ENCODE measurements at places on chromosomes 4 and X.

- DNase-seq: no peak
Observed at GRCh38 chr4:2320152-2320551, 58.2 kb upstream of the MXD4 start.

GRCh38 chrX:71533851-71534561, 1.1 kb downstream of the OGT start:
- no peak for DNase-seq

GRCh38 chr4:135197641-135198040, 996.1 kb upstream of the PABPC4L start:
- DNase-seq: no peak

DNA sequence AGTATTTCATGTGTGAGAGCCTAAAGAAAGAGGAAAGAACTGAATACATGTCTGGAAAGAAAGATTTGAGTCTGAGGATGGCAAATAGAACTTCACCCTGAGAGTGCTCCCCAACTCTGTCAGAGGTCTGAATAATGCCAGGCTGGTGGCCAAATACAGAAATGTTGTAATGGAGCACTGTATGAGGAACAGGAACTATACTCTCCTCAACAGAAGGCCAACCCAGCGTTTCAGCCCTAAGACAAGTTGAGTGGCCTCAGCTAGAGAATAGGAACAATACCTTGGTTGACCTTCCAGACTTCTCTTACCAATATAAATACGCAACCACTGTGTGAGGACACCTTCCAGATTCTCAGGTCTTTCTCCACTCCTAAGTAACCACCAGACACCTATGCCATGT, 94.5 kb upstream of the STIM2 start:
- no peak for DNase-seq

- no peak for DNase-seq
Observed at GRCh38 chr4:57443308-57443707, 333.1 kb upstream of the IGFBP7 start.

GRCh38 chrX:776061-776460, 145.5 kb downstream of the SHOX start:
- DNase-seq: no peak

- DNase-seq: no peak
Observed at GRCh38 chrX:1182211-1182610, 30.2 kb downstream of the CRLF2 start.

GRCh38 chr4:107837776-107838618, 13.3 kb downstream of the SGMS2 start:
- DNase-seq: no peak

- DNase-seq: no peak
Observed at GRCh38 chr4:54120518-54120917, 20.6 kb downstream of the GSX2 start.

DNA sequence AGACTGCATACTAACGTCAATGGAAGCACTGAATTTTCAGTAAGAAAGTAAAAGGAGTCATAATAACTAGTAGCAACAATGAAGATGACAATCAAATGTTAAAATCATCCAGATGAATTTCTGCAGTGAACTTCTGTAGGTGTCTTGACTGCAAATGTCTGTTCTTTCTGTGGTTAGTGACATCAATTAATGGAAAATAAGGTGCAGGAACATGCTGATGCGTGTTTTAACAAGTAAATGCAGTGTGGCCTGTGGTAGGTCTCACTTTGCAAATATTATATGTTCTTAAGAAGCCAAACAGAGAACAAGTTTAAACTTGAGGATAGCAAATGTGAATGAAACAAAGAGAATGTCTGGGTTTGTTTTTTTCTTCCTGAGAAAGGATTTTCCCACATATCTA, 2.6 kb upstream of the DTHD1 start:
- no peak for DNase-seq

DNA sequence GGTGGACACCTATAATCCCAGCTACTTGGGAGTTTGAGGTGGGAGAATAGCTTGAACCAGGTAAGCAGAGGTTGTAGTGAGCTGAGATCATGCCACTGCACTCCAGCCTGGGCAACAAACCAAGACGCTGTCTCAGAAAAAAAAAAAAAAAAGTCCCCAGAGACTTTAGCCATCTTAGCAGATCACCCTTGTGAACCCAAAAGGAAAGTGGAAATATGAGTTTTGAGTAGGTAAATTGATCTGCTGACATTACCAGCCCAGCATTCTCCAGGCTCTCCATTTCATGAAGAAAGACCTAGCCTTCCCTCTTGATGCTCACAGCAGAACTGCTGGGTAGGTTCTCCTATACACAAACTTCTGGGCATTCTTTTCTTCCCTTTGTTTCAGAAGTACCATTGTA, 24.5 kb upstream of the HNRNPD start:
- no peak for DNase-seq

- DNase-seq: no peak
Observed at GRCh38 chr4:4333265-4333706, 43.2 kb downstream of the ZBTB49 start.

- DNase-seq: no peak
Observed at GRCh38 chrX:11579636-11580600, 85.8 kb downstream of the ARHGAP6 start.

- DNase-seq: no peak
Observed at GRCh38 chr4:168679819-168680218, 183.0 kb downstream of the PALLD start.

Measured in stimulated activated CD4-positive, alpha-beta T cell treated with anti-CD3 and anti-CD28 coated beads, Interleukin-1b, Interleukin-23, amount 100 ng/mL, for 1 hour (primary cell).